ENCODE measurements at places on chromosomes 16 and 17.

DNA sequence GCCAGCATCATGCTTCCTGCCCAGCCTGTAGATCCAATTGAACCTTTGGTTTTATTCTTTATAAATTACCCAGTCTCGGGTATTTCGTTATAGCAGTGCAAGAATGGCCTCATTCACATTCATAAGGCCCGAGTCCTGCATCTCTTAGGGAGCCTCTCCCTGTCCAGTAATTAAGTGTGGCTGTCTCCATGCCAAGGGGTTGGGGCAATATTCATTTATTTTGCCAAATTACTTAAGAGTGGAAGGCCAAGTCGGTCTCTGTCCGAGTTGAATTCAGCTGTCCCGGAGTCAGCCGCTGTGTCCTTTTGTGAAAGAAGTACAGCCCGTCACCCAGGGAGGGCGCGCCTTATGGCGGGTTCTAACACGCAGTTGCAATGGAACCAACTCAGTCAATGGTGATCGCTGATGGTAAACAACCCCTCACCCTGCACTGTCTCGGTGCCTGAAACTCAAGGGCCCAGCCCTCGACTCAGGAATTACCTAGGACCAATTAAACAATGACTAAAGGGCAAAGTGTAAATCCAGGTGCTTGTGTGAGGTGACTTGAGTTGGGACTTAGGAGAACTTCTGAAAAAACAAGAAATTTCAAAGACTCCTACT lies 22.2 kb downstream of the KIAA0513 start:
- DNase-seq: no peak

DNA sequence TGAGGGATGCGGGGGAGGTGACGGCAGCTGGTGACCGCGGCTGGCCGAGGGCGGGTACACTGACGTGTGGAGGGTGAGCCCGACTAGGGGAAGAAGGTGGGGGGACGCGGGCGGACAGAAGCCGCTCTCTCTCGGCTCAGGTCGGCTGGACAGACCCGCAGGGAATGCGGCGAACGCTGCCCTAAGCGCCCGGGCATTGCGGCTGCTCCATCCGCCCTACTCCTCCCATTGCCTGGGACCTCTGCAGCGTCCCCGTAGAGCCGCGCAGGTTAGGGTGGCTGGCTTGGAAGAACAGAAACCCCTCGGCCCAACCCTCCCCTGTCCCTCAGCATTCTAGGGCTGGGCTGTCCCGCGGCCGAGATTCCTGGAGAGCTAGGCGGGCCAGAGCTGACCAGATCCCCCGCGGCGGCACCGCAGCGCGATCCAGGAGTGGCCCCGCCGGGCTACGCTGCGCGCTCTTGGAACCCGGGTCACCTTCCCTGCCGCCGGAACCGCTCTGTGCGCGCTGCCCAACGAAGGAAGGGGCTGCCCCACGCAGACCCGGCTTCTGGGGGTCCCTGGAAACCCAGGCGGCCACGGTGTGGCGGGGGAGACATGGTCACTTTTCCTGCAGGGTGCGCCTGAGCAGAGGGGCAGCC lies 3.0 kb downstream of the DLX4 start:
- no peak for DNase-seq

- DNase-seq: no peak
Observed at GRCh38 chr17:56966338-56966737, 5.5 kb upstream of the COIL start.

GRCh38 chr17:40317345-40317873 lies 8.4 kb downstream of the RARA start:
- no peak for DNase-seq

DNA sequence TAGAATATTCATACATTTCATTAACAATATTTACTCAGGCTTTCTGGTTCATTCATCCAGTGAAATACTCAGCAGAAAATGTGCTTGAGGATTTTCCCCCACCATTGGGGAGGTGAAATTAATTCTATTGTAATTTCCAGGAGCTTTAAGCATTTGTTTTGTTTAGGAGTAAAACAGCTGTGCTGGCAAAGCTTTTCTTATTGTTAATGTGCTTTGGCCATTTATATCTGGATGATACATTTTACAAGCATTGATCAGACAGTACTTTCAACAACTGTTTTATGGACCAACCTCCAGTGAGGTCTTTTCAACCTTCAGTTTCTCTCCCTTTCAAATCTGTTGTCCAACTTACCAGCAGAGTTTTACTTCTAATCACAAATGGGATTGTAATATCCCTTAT lies 672.4 kb downstream of the CDH11 start:
- no peak for DNase-seq

DNA sequence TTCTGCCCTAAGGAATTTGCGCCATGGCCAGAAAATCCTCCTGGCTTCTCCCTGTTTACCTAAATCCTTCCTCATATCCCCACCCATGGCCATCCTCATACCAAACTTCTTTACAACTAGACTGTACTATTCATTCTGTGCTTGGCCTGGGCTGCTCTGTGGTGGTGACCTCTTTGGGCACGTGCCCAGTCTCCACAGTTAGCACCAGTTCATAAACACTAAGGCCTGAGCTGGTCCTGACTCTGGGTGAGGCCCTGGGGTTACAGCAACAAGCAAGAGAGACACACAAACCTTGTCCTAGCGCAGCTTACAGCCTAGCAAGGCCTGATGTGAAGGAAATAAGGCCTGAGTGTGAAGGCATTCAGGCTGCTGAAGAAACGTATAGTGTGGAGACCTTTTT lies 3.1 kb upstream of the ATXN7L3 start:
- DNase-seq: no peak

DNA sequence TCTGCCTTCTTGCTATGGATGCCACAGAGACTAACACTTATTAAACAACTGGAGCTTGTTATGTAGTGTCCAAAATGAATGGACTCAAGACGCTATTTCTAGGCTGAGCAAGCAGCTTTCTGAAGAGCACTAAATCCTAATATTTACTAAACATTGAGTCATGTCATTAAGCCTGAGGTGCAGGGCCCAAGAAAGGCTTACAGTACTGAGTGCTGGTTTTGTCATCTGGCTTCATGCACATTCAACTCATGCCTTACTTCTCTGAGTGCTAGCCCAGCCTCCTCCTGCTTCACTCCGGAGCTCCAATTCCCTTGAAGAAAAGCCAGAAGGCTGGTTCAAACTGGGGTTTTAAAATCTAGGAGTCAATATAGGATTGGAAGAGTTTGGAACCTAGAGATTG lies 363.3 kb upstream of the CDH5 start:
- DNase-seq: no peak

- no peak for DNase-seq
Observed at GRCh38 chr16:17951378-17951777, 385.2 kb downstream of the NPIPA8 start.

GRCh38 chr16:6728381-6728780 lies 604.3 kb upstream of the RBFOX1 start:
- DNase-seq: no peak

DNA sequence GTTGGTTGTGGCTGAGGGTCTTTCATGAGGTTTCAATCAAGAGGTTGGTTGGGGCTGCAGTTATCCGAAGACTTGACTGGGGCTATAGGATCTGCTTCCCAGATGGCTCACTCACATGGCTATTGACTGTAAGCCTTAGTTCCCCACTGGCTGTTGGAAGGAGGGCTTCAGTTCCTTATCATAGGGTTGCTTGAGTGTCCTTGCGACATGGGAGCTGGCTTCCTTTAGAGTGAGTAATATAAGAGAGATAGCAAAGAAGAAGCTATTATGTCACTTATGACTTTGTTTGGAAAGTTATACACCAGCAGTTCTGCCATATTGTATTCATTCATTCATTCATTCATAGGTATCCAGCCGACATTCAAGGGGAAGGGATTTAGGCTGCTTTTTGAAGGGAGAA lies 121.4 kb upstream of the WSCD1 start:
- DNase-seq: no peak

DNA sequence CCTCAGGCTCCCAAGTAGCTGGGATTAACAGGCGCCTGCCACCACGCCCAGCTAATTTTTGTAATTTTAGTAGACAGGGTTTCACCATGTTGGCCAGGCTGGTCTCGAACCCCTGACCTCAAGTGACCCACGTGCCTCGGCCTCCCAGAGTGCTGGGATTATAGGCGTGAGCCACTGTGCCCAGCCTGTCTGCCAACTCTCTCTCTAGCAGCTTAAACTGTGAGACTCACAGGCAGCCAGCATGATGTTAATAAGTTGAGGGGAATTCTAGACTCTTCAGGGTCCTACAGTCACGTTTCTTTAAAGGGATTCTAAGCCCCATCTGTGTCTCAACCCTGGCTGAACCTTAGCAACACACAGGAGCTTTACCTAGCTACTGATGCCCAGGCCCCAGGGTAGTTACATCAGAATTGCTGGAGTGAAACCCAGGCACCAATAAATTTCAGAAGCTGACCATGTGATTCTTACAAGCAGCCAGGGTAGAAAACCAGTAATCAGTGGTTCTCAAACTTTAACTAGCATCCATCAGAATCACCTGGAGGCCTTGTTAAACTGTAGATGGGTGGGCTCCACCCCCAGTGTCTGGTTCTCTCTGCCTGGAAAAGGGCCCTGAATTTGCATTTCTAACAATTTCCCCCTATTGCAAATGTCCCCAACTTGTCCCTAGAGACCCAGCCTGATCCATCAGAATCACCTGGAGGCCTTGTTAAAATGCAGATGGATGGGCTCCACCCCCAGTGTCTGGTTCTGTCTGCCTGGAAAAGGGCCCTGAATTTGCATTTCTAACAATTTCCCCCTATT lies 30.7 kb downstream of the GPRC5B start:
- no peak for DNase-seq

- no peak for DNase-seq
Observed at GRCh38 chr16:51276336-51276735, 125.3 kb upstream of the SALL1 start.

DNA sequence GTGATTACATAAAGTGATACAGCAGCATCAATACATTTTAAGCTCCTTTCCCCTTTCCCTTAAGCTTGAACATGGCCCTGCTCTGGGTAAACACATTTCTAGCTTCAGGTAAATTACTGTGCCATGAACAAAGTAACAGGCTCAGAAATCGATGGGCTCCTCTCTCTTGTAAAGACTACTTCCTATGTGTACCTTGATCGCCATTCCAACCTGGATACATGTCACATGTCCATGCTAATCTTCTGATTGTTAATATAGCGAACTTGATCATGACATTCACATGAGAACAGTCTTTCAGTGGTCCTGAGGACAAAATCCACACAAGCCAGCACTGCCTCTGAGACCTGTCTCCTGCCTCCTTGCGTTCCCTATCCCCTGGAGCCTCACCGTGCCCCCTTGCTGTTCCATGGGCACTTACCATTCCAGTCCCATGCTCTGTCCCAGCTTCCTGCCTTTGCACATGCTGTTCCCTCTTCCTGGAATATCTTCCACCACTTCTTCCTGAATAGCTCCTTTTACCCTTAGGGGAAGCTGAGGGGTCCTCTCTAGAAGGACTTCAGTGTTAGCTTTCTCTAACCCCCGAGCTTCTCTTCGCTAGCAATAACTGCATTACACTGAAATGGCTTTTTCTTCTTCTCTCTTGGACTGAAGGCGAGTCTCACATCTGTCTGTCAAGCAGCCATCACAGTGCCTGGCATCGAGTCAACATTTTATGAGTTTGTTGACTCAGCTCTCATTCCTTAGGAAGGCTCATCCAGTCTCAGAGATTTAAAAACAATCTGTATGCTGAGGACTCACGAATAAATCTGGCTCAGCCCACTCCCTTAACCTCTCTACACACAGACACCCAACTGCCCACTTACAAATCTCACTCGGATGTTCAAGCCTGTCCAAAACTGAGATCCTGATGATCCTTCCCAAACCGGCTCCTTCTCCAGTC lies 93.3 kb downstream of the ASIC2 start:
- DNase-seq: peak; percentile 42

DNA sequence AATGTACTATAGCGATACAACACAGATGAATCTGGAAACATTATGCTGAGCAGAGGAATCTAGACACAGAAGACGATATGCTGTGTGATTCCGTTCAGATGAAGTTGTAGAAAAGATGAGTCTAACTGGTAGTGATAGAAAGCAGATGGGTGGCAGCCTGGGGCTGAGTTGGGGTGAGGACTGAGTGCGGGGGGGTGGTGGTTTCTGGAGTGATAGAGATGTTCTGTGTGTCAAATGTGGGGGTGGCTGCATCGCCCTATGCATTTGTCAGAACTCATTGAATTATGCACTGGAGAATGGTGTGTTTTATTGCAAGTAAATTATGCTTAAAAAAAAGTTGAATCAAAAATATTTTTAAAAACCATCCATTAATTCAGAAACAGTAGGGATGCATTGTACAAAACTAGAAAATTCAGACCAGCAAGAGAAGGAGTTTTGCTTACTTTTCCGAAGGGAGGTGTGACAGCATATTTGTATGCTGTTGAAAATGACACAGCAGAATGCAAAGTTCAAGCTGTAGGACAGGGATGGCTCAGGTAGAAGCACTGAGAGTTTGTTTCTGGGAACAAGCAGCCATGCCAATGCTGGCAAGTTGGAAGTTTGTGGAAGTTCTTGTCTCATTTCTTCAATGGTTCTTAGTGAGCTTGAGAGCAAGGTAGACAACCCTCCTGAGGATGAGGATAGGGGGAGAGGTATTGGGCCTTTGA lies 13.0 kb upstream of the DRG2 start:
- DNase-seq: no peak

- no peak for DNase-seq
Observed at GRCh38 chr17:36055921-36056520, 8.1 kb upstream of the CCL18 start.

- no peak for DNase-seq
Observed at GRCh38 chr17:56203430-56203829, 50.2 kb downstream of the ANKFN1 start.

DNA sequence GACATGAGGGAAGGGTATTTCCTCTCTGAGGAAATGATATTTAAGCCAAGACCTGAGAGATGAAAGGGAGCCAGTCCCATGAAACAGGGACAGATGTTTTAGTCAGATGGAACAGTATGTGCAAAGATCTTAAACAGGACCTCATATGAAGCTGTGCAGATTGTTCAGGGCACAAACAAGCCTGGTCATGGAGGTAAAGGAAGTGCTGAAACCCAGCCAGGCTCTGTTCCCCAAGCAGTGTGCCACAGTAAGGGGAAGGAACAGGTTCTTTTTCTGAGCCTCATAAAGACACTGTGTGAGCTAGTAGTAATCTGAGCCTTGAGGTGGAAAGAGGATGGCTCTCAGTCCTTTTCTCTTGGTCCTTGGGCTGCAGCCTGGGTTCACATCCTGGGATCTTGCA lies 159.9 kb downstream of the ANKFN1 start:
- DNase-seq: no peak

DNA sequence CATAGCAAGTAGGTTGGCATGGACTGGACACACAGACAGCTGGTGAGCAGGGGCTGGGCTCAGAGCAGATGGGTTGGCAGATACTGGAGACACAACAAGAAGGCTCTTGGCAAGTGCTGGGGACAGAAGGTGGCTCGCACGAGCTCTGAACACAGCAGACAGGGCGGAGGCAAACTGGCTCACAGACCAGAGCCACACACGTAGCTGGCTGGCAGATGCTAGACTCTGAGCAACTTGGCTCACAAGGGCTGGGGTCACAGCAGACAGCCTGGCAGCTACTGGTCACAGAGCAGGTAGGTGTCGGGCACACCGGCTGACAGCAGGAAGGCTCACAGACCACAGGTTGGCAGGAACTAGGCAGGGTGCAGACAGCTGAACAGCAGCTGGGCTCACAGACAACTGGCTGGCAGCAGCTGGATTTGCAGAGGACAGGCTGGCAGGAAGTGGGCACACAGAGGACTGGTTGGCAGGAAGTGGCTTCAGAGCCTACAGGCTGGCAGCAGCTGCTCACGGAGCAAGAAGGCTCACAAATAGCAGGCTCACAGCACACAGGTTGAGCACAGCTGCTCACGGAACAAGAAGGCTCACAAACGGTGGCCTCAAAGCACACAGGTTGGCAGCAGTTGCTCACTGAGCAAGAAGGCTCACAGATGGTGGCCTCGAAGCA lies 725 bp downstream of the KRTAP16-1 start:
- peak; percentile 82 for DNase-seq

GRCh38 chr17:31484821-31485220 lies 93.3 kb downstream of the RAB11FIP4 start:
- DNase-seq: no peak
